KG1 (cell line): ENCODE measurements at places on chromosomes 6 and 20.

DNA sequence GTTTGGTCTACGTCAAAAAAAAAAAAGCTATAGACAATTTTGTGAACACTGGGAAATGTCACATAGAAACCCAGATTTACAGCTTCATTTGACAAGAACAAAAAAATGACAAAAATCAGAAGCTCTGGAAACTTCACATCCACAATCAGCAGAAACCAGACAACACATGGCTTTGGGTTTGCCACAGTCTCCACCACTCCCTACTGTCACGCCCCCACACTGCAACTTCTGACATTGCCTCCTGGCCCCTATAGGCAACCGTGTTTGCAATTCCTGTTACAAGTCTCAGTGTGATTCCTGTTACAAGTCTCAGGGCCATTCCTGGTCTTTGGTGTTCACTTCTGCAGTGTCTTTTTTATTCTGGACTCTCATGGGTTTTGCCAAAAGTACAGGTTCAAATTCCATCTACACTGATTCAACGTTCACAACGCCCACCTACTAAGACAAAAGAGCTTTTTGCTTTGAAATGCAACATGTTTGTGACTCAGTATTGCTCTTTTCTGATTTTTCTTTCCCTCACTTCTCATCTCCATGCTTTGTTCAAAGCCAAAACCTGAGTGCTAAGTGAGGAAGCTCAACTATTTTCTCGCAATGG, 12.0 kb downstream of the CNKSR3 start:
- DNase-seq: no peak

- DNase-seq: no peak
These were observed 45.2 kb downstream of the DPPA5 start for GRCh38 chr6:73308712-73309534.

GRCh38 chr6:11650711-11651110, 113.2 kb downstream of the TMEM170B start:
- DNase-seq: no peak

- DNase-seq: no peak
These were observed 239.4 kb downstream of the DOK5 start for GRCh38 chr20:54714817-54715216.

GRCh38 chr6:35494161-35494563, 2.7 kb downstream of the TEAD3 start:
- DNase-seq: no peak

- no peak for DNase-seq
These were observed 241.0 kb downstream of the QKI start for GRCh38 chr6:163655217-163656121.

GRCh38 chr6:5471637-5472398, 210.5 kb downstream of the FARS2 start:
- DNase-seq: no peak

- DNase-seq: no peak
These were observed 39.1 kb downstream of the ILRUN start for GRCh38 chr6:34657307-34657978.

- DNase-seq: peak; percentile 39
These were observed 105.4 kb downstream of the PERP start for GRCh38 chr6:138001750-138002349.

- no peak for DNase-seq
These were observed 196.8 kb upstream of the NRSN1 start for GRCh38 chr6:23929201-23929600.

DNA sequence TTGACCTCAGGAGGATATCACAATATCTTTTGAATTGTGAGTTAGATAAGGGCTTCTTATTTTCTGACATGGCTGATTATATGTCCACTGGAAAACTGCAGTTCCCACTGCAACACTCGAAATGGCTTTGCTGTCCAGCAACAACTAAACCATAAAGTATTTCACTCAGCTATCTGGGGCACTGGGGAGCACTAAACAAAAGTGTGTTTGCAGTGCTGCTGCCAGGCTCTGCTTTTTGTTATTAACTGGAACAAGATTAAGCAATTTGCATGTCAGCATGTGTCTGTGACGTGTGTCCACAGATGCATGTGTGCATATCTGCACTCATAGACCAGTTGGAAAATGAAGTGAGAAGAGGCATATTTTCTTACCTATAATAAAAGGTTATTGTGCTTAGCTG, 107.8 kb upstream of the CCN2 start:
- DNase-seq: no peak

GRCh38 chr20:56153926-56154325, 94.6 kb upstream of the MC3R start:
- DNase-seq: no peak

DNA sequence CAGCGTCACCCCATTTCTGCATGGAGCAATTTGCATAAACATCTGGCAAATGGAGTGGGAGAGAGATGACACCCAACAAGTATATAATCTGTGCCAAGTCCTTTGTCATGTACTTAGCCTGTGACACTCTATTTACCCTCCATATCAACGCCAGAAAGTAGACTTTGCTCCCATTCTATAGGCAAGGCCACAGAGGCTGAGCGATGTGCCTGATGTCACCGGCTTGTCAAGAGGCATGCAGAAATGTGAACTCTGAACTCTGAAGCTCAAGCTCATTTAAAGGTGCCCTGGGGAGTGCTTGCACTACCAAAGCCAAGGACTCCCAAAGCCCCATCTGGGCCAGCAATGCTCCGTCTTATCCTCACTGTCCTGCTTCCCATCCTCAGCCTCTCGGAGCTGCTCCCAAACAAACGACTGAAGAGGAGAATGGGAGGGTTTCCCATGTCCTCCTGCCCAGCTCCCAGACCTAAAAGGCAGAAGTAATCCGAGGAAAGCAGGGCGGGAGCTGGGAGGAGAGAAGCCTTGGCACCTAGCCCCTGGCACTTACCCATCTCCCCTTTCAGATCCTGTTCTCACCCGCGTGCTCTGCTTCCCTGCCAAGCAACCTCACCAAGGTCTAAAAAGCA, 9.2 kb downstream of the CPNE5 start:
- DNase-seq: no peak

- DNase-seq: no peak
These were observed 8.8 kb downstream of the THBS2 start for GRCh38 chr6:169244684-169245383.

DNA sequence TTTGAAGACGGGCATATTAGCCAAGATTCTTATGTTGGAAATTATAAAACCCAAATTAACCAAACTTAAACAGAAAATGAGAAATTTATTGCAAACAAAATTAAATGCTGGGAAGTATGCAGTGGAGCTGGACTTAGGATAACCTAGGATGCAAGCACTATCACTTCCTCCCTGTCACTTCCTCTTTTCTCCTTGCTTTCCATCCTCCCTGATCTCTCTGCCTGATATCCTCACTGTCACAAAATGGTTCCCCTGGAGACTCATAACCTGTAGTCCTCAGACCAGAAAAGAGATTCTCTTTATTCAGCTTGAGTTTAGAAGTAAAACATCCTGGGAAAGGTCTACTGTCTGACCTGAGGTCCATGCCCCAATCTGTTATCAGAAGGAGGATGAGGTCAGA, 7.4 kb upstream of the KLHL32 start:
- no peak for DNase-seq

DNA sequence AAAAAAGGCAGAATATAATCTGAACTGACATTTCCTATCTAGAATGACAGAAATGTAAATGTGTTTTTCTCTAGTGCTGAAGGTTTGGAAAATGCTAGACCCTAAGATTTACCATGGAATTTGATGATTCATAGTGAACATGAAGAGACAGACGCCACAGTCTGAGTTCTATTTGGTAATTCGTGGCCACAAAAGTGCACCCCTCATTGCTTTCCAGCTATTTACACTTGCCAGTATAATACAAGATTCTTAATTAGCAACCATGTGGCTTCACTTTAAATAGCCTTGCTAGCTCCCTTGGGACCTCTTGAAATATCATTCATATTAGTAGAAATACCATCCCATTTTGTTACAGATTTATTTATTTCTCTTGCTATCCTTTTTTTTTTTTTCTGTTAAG, 636.8 kb downstream of the PRKN start:
- no peak for DNase-seq

- no peak for DNase-seq
These were observed 177.5 kb upstream of the CST7 start for GRCh38 chr20:24771542-24772061.

- peak; percentile 12 for DNase-seq
These were observed 107.7 kb upstream of the PRND start for GRCh38 chr20:4613718-4614620.

GRCh38 chr6:107079429-107079828, 35.9 kb downstream of the BEND3 start:
- no peak for DNase-seq

DNA sequence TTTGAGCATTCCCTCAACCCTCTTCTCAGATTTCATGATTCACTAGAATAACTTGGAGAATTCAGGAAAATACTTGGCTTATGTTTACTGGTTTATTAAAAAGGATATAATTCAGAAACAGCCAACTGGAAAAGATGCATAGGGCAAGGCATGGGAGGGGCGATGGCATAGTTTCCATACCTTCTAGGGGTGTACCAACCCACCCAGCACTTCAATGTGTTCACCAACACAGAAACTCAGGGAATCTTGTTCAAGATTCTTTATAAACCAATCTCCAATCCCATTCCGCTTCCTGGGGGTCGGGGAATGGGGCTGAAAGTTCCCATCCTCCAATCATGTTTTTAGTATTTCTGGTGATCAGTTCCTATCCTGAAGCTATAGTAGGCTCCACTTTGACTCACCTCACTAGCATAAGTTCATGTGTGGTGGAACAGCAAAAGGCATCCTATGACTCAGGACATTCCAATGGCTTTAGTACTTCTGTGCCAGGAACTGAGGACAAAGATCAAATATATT, 164.4 kb downstream of the SIM1 start:
- DNase-seq: no peak

- DNase-seq: no peak
These were observed 92.9 kb upstream of the BHLHE23 start for GRCh38 chr20:63099456-63100173.

- DNase-seq: no peak
These were observed 110.1 kb upstream of the JAG1 start for GRCh38 chr20:10783707-10784553.

GRCh38 chr6:109187399-109188114, 92.2 kb downstream of the CEP57L1 start:
- DNase-seq: peak; percentile 26

- no peak for DNase-seq
These were observed 33.0 kb downstream of the SPTLC3 start for GRCh38 chr20:13041574-13042457.

GRCh38 chr20:10642856-10643559, 30.8 kb downstream of the JAG1 start:
- no peak for DNase-seq

DNA sequence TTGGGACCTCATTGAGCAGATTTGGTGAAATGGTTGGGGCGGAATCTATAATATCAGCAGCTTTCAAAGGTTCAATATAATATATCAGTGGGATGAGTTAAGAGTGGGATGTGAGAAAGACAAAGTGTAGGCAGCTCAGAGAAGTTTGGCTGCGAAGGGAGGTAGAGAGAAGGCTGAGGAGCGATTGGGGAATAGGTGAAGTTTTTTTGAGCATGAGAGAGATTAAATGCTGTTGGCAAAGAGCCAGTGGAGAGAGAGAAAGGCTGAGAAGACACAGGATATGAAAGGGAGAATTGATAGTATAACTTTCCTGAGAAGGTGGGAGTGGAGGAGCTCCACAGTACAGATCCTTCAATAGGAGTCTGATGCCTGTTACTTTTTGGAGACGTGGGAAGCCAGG, 12.1 kb upstream of the SERINC3 start:
- no peak for DNase-seq

DNA sequence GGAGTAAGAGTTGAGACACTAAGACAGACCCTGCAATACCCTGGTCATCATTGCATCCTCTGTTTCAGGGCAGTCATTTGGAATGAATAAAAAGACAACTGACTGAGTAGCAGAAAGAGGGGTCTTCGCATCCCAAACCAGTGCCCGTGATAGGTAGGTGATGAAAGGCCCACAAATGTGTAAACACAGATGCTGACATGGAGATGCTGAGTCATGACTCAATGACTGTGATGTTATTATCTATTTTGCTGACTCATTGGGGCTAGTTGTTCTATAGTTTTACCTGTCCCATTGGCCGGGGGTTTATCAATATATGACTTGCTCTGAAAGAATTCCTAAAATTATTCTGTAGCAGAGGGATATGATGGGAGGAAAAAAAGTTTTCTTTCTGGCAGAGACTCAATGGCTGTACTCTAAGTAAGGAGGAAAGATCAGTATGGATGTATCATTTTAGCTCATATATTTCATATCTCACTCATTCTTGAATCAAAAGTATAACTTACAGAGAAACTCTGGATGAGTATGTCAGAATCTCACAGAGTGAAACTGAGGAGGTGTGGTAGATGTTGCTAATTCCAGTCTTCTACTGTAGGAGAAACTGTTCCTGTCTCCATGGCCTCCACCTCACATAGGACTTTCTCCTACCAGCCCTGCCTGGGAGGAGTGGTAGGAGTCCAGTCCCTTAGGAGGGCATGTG, 119.9 kb upstream of the PREP start:
- DNase-seq: no peak

- DNase-seq: no peak
These were observed 766.5 kb downstream of the HDGFL1 start for GRCh38 chr6:23335894-23336293.

GRCh38 chr6:35396991-35397390, 54.6 kb downstream of the PPARD start:
- DNase-seq: no peak

- no peak for DNase-seq
These were observed 66.5 kb downstream of the COL9A1 start for GRCh38 chr6:70236343-70236742.

DNA sequence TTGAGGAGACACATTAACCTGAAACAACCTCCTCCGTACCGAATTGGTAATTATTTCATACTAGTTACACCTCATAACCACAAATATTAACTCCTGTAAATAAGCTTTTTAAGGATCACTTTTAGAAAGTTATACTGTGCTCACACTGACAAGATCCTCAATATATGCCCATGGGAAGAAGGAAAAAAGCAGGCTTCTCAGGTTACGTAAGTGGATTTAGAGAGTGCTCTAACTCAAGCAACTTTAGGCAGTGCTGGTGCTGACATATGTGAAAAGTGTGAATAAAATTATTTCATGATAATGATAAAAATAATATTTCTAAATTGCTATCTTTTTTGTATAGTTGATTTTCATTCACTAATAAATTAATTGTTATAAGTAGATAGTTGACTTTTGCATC, 76.1 kb downstream of the PRKN start:
- DNase-seq: no peak

GRCh38 chr20:34402461-34402860, 39.4 kb downstream of the ITCH start:
- DNase-seq: no peak

DNA sequence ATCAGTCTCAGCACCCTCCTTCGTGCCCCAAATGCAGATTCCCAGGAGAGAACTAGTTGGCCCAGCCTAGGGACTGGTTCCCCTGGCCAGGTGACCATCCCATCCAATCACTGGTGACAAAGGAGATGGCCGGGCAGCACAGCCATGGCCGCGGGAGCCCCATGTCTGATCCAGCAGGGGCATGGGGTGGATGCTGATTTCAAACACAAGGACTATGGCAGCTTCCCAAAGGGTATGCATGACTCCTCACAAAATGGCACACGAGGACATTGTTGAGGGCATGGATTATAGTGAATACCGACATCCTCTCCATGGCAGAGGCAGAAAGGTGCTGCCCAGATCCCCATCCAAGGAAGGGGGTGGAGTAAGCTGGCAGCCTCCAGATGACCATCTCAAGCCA, 9.9 kb upstream of the LSM14B start:
- DNase-seq: no peak

GRCh38 chr20:25303292-25304024, 55.6 kb downstream of the PYGB start:
- no peak for DNase-seq

GRCh38 chr6:90892271-90892670, 305.4 kb upstream of the MAP3K7 start:
- no peak for DNase-seq
